ENCODE measurements at places on chromosomes 13 and 19.

GRCh38 chr19:5157186-5157585, 183.4 kb downstream of the PTPRS start:
- no peak for DNase-seq

DNA sequence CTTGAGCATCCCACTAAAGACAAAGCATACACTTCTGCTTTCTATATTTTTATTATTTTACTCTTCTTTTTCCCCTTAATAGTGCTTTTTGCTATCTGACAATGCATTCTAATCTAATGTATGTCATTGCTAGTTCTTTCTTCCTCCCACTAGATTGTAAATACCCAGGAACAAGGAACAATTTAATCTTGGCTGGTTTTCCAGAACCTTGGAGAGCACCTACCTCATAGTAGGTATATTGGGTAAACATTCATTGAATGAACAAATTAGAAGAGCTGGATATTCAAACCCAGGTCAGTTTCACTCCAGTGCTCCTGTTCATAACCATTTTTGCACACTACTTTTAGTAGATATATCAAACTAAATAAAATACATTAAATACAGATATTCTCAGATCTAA, 1617.6 kb upstream of the SLC10A2 start:
- DNase-seq = no peak

DNA sequence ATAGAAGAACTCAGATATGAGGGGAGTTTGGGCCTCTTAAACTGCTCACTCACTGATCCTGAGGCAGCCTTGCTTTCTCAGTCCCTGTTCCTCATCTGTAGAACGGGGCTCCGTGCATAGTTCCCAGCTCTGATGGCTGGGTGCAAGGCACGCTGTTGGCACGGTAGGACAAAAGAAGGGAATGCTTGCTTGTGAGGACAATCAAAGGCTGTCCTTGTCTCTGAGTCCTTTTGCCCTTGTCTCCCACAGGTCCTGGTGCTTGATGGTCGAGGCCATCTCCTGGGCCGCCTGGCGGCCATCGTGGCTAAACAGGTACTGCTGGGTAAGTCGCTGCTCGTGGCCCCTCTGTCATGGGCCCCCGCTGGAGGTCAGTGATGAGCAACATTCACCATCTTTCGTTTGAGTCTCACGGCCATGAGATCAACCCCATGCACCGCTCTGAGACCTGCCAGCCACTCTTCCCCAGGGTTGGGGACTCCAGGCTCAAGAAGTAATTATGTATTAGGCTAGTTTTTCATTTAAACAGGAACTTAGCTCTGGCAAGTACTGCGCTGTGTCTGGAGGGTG, 2.3 kb downstream of the RPL13A start:
- no peak for DNase-seq

GRCh38 chr13:47835470-47836228, 165.4 kb downstream of the SUCLA2 start:
- DNase-seq = no peak

- no peak for DNase-seq
Observed at GRCh38 chr19:7333198-7334118, 15.3 kb upstream of the ARHGEF18 start.

DNA sequence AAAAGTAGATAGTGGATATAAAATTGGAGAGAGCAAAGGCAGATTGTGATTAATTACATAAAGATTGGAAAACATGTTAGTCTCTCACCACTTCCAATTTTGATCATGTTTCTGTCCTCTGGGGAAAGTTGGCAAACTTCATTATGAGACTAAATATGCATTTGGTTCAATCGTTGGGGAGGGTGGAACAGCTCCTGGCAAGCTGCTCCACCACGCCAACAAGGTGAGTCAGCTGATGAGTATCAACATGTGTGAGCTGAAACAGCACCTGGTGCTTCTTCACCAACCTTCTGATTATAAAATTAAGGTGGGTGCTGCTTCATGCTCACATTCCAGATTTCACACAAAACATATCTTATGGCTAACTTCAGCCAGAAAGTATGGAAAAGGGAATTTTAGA, 1784.6 kb downstream of the SLITRK5 start:
- DNase-seq = no peak
